ENCODE measurements at places on chromosomes 2 and 18.

DNA sequence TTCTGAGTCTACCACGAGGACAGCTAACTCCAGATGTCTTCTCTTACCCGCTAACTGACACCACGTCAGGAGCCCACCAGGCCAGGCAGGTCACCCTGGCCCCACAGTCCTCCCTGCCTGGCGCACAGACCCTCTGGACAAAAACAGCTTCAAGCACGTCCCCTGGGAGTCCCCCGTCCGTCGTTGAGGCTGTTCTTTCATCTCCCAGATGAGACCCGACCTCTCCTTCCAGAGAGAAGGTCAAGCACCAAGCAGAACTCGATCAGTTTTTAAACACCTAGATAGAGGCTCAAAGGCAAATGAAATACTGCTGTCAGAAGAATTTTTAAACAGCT lies 57.8 kb downstream of the PARD6G start:
- DNase-seq, result no peak

DNA sequence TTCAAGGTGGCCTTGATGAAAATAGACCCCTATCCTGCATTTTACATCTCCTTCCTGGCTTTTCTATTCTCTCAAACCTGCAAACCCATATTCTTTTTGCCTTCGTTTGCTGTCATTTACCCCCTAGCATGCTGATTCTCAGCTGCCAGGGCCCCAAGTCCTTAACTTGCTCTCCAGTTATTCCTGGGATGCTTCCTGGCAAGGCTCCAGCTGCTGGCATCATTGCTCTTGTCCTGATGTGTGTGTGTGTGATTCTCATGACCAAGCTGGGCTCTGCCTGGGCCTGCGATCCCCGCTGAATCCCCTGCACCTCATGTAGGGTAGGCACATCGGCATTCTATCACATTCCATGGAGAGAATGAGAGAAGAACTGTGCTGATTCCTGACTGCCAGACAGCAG lies 11.9 kb downstream of the NPAS2 start:
- DNase-seq, result no peak

DNA sequence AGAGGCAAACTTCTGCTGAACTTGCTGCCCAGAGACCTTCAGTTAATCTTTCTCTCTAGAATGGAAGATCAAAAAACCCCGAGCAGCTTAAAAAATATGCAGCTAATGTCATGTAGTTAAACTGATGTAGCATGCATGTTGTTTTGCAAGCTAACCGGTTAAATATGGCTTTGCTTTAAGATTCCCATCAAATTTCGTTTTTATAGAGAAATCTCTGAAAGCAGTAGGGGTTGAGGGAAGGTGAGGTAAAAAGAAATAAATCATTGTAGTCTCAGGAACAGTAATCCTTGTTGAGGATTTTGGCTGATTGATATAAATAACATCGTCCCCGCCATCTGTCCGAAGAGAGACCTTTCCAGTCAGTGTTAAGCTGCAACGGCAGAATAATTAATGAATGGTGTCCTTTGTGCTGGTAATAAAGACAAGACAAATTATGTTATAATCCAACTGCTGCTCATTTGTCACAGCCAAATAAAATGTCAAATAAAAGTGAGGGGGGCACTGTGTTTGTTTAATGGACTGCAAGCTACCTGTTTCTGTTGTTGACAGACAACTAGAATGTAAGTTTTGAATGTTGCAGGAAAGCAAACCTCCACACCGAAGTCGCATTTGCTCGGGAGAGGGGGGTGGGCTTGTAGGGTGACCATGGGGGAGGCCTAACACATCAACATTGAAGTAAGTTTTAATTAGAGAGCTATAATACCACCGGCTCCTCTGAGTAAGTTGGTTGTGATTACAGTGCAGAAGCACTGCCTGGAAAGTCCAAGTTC lies 555.5 kb downstream of the ARHGAP15 start:
- DNase-seq, result no peak

GRCh38 chr2:14558335-14558919 lies 74.1 kb upstream of the LRATD1 start:
- no peak for DNase-seq

- peak; percentile 55 for DNase-seq
Observed at GRCh38 chr2:112150447-112150846, 12.3 kb downstream of the FBLN7 start.

All from fibroblast of skin of left biceps (primary cell).